ENCODE measurements at places on chromosomes 3 and 15. TPM values are rescaled to one million over a fixed set of nuclear protein-coding genes. Genes with fewer than 3 reads are reported as not detected.

DNA sequence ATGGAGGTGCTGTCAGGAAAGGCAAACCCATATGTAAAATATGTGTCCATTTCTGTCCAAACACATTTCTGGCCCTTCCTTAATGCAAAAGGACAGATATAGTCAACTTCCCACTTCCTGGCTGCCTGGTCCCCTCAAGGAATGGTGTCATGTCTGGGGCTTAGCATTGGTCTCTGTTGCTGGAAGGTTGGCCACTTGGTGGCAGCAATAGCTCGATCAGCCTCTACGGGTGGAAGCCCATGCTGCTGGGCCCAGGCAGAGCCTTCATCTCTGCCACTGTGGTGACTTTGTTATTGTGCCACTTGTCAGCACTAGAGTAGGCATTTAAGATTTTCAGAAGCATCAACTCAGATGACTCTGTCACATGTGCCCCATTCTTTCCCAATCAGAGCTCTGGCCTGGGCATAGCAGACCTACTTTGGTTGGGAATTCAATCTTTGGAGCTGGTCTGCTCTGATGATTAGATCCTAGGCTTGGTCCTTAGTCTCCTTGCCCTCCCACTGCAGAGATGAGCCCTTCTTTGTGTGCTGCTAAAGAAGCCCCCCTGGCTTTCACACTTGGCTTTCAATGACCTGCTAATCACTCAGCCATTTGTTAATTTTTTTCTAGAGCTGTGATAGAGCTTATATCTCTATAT is 51.0 kb upstream of the SPSB4 start:
- peak; percentile 67 for DNase-seq

DNA sequence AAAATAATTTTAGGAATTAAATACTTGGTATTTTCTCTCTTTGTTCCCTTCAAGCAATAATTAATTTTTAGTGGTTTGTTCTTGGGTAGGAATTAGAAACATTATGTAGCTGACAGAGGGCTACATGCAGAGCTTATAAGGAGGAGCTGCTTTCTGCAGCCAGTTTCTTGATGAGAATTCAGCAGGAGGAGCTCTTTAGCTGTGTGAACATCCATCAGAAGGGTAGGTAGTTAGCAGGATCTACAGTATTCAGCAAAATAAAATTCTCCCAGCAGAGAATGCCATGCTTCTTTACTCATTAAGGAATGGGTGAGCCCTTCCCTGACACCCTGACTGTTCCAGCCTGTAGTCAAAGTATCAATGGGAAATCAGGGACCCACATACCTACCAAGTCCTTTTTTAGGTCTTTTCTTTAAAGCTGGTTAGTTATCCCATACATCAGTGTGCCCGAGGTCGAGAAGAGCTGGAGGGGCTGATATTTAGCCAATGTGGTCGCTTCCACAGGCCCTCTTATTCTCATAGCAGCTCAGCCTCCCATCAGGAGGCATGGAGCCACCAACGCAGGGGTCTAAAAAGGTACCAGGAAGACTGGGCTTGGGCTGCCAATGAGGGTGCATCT is 54.0 kb downstream of the KCNAB1 start:
- peak; percentile 69 for DNase-seq

DNA sequence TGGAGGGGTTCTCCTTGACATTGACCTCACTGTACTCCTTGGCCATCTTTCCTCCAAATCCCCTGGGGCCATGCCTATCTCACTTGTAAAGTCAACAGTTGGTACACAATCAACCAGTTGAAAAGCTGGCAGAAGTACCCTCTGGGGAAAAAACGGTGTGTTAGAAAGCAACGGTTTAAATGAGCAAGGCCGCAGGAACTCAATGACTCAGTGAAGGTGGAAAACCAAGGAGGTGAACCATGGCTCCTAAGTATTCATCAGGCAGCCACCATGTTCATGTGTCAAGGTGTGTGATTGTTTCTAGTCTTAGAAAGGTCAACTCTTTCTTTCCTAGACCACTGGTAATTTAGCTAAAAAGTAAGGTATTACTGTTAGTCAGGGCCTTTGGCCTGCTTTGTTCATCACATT is 130.9 kb upstream of the SATB1 start:
- no peak for DNase-seq

GRCh38 chr3:148958696-148959095 is 32.6 kb upstream of the GYG1 start:
- DNase-seq: no peak

Gene IGSF11
- not detected for total RNA-seq

DNA sequence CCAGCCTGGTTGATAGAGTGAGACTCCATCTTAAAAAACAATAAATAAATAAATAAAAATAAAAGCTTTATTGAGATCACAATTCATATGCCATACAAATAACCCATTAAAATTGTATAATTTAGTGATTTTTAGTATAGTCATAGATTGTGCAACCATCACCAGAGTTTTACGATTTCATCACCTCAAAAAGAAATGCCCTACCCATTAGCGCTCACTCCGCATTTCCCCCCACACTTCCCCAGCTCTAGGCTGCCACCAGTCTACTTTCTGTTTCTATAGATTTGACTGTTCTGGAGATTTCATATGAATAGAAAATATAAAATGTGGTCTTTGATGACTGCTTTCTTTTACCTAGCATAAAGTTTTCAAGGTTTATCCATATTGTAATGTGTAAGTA is 57.0 kb downstream of the ARHGEF26 start:
- DNase-seq: no peak

- no peak for DNase-seq
Measured at GRCh38 chr3:180097626-180098025, 60.9 kb upstream of the PEX5L start.

DNA sequence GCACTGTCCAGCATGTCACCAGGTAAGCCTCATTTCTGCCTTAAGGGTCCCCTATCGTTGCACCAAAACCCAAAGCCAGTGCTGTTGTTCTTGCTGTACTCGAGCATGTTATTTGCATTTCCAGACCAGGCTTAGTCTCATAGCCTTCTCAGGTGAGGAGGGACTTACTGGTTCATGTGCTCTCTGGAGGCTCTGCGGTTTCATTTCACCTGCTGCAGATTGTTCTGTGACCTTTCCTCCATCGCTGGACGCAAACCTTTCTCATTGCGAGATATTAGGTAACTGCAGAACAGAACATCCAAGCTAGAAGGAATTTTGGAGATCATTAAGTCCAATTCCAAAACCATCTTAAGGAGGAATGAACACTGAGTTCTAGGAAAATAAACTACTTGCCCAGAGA is 187.3 kb upstream of the BCL6 start:
- no peak for DNase-seq

Gene CLSTN2
- total RNA-seq: 5.2 TPM

GRCh38 chr3:143476965-143477640 is 357.5 kb downstream of the CHST2 start:
- DNase-seq: no peak

- no peak for DNase-seq
Measured at GRCh38 chr15:29670266-29670665, 152.0 kb downstream of the TJP1 start.

Gene FLNB
- total RNA-seq: 146 TPM

DNA sequence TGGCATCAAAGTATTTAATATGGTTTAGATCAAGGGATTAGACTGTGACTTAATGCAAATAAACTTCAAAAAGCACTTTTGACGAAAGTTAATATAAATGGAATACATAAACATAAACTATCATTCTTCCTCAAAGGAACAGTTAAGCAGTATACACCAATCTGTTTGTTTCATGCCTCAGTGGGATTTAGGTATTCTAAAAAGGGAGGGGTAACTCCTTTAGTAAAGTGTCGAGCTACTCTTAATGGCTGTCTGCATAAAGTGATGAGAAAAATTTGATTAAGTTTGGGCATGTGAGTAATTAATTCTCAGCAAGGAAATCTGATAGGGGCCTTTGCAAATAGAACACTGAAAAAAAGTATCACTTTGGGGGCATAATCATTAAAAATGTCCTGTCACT is 176.9 kb downstream of the FRMD5 start:
- no peak for DNase-seq

GRCh38 chr15:57472861-57473260 is 96.6 kb downstream of the CGNL1 start:
- no peak for DNase-seq

Gene SNTN
- not detected for total RNA-seq

Gene TF
- total RNA-seq: not detected

- no peak for DNase-seq
Measured at GRCh38 chr3:128242818-128243601, 89.7 kb downstream of the EEFSEC start.

Gene CEP19
- total RNA-seq: 8.7 TPM

DNA sequence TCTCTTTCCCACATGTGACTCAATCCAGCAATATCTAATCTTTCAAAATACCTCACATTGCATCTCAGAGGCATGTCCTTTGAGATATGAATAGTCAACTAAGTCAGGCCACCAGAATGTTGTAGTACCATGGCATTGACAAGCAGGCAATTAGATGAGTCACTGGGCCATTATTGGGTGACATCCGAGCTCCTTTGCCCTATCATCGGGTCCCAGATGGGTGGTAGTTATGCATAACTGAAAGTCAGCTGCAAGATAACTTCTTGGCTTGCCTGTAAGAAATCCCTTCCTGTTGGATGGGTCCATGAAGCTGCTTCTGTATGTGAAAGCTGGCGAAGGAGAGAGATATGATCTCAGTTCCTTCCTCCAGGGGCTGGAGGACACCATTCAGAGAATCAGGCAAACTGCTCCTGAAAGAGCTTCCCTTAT is 32.8 kb downstream of the ARRDC4 start:
- DNase-seq: no peak

DNA sequence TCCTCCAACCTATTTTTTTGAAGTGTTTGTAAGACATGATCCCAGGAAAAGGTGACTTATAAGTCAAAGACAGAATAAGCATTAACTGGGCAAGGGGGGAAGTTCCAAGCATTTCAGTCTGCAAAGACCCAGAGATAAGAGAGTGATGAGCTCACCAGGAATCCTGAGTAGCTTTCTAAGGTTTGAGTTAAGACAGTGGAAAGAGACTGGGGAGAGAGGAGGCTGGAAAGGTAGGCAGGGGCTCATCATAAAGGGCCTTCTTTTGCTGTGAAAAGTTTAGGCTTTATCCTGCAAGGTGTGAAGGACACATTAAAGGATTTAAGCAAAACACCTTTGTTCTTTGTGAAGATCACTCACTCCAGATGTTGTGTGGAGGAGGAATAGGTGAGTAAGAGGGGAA is 438.8 kb downstream of the CHL1 start:
- DNase-seq: no peak

GRCh38 chr3:157275832-157276231 is 115.9 kb upstream of the CCNL1 start:
- no peak for DNase-seq

Gene GPR156
- not detected for total RNA-seq

DNA sequence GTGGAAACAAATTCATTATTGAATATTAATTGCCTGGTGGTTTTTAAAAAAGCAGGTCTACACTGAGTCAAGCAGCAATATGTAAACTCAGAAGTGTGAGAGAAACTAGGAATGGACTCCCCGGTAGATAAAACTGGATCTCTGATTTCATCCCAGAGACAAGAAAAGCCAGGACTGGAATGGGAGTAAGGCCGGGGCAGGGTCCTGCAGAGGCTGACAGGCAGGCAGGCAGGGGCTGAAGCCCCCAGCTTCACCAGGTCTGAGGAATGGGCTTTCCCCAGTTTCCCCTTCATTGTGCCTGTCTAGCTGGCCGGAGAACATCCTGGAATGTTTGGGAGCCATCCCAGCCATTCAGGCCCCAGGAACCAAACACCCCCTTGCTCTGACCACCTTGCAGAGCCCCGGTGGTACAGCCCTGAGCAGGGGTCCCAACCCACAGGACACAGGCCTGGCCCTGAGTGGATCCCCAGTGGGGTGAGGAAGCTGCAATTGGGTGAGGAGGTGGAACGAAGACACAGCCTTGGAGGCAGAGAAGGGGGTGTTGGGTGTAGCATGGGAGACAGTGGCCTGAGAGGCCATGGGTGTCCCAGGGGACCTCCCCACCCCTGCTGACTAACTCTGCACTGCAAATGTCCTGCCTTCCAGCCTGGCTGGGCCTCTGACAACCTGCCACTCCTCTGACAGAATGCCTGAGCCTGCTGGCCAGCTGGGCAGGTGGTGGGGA is 31.7 kb upstream of the XYLB start:
- no peak for DNase-seq

GRCh38 chr3:31724651-31725050 is 191.9 kb downstream of the STT3B start:
- DNase-seq: no peak

Gene CHL1
- 11.3 TPM for total RNA-seq

DNA sequence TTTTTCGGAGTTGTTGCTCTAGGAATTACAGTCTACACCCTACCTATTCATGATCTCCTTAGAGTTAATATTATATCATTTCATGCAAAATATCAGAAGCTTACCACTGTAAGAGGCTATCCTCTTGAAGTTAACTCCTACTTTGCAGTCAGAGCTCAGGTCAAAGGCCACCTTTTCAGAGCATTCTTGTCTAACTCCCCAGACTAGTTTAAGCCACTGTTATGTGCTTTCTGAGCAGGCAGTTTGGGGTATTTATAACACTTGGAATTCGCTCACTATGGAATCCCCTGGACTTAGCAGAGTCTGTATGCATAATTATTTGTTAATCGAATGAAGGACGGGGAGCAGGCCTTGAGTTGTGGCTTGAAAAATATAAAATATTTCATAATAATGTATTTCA is 21.7 kb downstream of the MED12L start:
- no peak for DNase-seq

GRCh38 chr3:104763007-104763406 is 603.7 kb upstream of the ALCAM start:
- peak; percentile 3 for DNase-seq

Gene GLDN
- total RNA-seq: not detected

DNA sequence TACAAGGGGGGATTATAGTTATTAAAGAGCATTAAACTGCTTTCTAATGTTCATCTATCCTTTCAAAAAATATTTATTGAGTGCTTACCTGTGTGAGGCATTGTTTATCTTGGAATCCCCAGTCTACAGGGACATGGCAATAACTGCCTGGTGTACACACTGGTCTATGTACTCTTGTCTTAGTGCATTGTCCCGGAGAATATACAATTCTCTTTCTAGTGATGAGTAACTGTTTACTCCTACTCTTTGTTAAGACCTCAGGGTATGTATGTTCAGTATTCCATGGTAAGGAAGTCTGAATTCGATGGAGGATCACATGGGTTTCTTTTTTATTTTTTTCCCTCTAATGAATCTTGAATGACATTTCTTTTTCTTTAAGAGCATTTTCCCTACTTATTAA is 772.4 kb upstream of the NR2F2 start:
- DNase-seq: no peak

DNA sequence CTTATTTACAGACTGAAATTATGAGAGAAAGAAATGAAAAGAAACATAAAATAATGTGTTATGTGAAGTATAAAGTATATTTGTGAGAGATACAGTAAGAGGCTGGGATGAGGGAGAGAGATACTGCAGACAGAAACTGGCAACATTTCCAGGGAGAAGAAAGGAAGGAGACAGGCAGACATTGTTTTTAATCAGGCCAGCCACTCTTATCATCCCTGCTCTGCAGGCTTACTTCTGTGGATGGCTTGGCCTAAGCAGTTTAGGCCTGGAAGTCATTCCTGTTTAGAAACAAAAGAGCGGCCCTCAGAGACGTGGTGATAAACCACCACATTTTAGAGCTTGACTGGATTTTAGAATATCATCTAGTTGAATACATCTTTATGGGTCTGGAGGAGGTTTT is 12.4 kb downstream of the PCCB start:
- no peak for DNase-seq

GRCh38 chr3:42451116-42451515 is 40.7 kb upstream of the LYZL4 start:
- DNase-seq: no peak

GRCh38 chr3:38190481-38190881 is 25.1 kb downstream of the OXSR1 start:
- no peak for DNase-seq

All from G401 (cell line).